ENCODE measurements at places on chromosomes 6 and 20. TPM values are rescaled to one million over a fixed set of nuclear protein-coding genes. Genes with fewer than 3 reads are reported as not detected.

Gene PI16
- total RNA-seq, result not detected

Gene PRICKLE4
- 0.63 TPM for total RNA-seq

Gene SLC4A11
- 15.6 TPM for total RNA-seq

Gene KCNQ5
- total RNA-seq, result 1.4 TPM

Gene WFDC10B
- not detected for total RNA-seq

Gene B4GALT5
- 57.9 TPM for total RNA-seq

Gene RBPJL
- total RNA-seq, result not detected

Gene ULBP1
- total RNA-seq, result 0.76 TPM

Gene BPIFA1
- not detected for total RNA-seq

Gene EPB41L1
- 60.7 TPM for total RNA-seq

Gene SPTLC3
- total RNA-seq, result not detected

Gene HSPA1L
- total RNA-seq, result 1.4 TPM

Gene DEFB119
- total RNA-seq, result not detected

Gene ENPP1
- 1.3 TPM for total RNA-seq

Gene SFTA2
- total RNA-seq, result 0.11 TPM

Gene LBP
- total RNA-seq, result 1.1 TPM

Gene CLDN20
- total RNA-seq, result not detected

Gene SAMD5
- total RNA-seq, result 0.70 TPM

Gene CASS4
- 0.07 TPM for total RNA-seq

Gene BPIFB2
- not detected for total RNA-seq

Gene PGBD1
- total RNA-seq, result 4.1 TPM

Gene PPP1R3G
- total RNA-seq, result 2.0 TPM
